Activated CD4-positive, alpha-beta T cell treated with anti-CD3 and anti-CD28 coated beads, Interleukin-2, amount 50 U/mL, for 1 hour (primary cell): ENCODE measurements at places on chromosomes 2 and 18.

DNA sequence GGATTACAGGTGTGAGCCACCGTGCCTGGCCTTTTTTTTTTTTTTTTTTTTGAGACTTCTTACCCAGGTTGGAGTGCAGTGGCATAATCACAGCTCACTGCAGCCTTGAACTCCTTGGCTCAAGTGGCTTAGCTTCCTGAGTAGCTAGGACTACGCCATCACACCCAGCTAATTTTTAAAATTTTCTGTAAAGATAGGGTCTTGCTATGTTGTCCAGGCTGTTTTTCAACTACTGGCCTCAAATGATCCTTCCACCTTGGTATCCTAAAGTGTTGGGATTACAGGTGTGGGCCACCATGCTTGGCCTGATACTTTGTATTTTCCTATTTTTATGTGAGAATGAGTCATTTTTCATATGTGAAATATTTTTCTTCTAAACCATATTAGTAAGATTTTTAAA is 13.7 kb downstream of the ELP2 start:
- no peak for DNase-seq

DNA sequence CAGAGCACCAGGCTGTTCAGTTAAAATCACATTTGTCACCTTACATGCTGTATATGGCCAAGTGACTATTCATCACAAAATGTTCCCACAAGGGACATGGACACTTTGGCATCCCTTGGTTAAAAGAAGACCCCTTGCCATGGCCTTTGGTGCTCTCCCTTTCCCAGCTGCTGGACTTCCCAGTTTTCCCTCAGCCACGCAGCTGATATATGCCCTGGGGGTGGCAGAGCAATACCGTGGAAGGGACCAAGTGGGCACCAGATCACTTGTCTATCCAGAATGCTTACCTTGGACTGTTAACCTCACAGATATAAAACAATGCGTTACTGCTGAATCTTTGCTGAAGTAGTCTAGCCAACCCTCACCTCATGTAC is 35.3 kb downstream of the PAIP2B start:
- DNase-seq = no peak

DNA sequence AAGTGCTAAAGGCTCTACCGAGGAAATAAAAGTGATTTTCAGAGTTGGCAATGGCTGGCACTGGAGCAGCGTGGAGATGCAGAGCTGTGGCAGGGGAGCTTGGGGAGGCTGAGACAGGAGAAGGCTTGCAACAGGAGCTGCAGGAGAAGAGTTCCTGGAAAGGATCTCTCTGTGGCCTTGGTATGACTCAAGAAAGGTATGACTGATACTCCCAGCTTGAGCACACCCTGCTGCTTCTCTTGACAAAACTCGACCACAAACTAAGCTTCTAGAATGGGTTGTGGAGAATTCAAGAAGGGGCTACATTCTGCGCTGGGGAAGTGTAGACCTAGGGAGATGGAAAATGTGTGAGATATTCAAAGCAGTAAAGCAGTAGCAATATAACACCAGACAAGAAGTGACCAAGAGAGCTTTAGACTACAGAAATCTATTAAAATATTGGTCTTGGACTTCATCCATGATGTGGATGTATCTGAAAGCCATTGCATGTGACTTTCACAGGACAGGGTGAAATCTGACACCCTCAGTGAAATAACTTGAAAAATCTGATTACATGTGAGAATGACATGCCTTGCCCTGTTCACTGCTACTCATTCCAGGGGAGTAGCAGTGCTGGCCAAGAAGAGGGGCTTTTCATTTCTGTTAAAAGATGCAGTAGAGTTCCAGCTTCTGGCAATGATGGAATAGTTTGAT is 41.5 kb downstream of the SUCLG1 start:
- no peak for DNase-seq

DNA sequence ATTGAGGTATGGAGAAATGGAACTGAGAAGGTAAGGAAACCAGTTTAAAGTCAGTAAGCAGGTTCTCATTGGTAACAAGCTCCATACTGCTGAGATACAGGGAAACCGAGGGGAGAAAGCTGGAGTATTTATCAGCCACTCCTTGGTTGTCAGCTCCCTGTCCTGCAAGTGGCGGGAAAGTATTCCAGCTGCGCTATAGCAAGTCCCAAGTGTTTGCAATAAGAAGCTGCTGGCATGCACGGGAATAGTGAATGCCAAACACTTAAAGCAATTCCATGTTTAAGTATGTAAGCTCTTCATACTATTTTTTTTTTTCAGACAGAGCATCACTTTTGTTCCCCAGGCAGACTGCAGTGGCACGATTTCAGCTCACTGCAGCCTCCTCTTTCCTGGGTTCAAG is 1601.1 kb downstream of the SUCLG1 start:
- no peak for DNase-seq

DNA sequence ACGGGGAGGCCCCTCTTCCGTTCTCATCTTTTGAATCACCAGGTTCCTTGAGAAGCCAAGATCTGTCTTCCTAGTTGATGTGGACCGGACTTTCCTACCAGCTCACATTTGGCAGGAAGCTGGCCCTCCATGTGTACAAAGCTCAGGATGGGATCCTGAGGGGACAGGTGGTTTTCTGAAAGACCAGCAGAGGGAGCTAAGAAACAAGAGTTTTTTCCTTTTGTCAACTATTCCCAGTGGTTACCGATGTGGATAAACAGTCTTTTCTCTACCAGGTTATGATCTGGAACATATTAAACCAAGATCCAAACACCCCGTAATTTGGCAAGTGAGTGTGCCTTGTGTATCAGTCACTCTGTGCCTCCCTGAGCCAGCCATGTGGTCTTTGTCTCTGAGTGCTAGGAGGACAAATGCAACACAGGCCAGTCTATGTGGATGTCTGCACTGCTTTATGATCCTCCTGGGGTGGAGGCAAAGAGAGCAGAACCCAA is 25.1 kb upstream of the ARHGAP25 start:
- no peak for DNase-seq

DNA sequence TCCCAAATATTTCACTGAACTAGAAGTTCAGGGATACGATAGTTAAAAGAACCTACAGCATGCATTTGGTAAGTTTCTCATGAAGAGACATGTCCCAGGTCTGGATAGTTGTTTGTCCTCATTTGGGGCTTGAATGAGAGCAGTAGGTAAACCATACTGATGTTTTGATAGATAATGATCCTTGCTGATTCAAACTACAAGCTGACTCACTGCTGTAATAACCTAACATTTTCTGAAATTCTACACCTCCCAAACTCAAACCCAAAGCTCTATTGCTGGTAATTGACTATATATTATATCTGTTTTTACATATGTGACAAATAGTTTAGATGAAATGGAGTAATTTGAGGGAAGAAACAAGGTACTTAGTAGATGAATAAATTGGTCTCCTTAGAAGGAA is 154.1 kb upstream of the BOD1L2 start:
- no peak for DNase-seq

- DNase-seq = no peak
Observed at GRCh38 chr18:57029761-57030160, 117.1 kb upstream of the BOD1L2 start.

DNA sequence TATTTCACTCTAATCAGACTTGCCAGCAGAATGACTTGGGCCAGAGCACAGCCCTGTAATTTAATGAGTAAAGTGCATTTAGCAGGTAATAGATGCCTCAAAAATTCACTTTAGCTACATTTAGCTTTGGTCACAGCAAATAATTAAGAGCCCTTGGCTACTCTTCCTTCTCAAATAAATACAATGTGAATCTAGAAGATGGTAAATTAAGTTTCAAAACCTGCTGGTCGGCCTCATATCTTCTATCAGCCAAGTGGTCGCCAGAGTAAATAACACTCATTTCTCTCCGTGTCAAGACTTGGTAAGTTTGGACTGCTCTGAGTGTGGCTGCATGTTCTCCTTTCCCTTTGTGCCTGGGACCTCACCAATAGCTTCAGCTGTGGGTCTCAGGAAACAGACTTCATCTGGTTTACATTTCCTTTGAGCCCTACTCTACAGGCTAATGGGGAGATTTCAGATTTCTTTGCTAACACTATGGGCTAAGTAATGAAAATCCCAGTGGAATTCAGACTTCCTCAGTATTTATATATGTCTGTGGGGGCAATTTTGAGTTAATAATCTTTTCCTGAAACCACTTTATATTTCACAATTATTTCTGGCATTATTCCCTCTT is 375.8 kb downstream of the RBM43 start:
- no peak for DNase-seq

- no peak for DNase-seq
Observed at GRCh38 chr2:164620457-164620856, 825 bp downstream of the GRB14 start.

DNA sequence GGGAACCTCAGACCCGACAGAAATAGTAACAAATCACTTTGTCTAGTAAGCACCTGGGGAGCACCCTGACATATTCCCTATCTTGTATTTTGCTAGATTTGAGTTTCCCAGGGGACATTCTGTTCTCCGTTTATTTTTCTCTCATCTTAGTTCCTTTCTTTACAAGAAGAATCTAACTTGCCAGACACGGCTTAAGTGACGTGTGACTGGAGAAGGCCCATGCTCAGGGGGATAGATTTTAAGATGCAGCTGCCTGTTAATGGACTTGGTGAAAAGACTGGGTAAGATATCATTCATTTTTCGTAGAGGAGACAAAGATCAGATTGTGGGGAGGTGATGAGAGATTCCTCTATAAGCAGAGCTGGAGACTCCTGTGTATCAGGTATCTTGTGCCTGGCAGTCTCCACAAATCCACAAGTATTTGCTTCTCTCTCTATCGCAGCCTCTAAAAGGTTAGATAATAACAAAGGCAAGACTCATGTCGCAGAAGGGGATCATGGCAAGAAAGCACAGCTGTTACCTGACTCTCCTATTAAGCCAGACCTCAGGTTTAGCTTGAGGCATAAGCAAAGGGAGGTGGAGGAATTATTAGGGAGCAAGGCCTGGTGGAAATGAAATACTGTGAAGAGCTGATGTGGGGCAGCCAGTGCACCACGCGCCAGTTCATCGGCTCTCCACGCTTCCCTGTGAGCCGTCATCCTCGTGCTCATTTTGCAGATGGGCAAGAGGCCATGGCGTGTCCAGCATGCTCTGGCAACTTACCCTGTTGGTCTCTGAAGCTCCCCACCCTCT is 347.2 kb upstream of the TNP1 start:
- DNase-seq = no peak

- DNase-seq = no peak
Observed at GRCh38 chr2:46082531-46083485, 214.4 kb upstream of the EPAS1 start.

GRCh38 chr2:8253781-8254180 is 428.1 kb upstream of the ID2 start:
- no peak for DNase-seq

DNA sequence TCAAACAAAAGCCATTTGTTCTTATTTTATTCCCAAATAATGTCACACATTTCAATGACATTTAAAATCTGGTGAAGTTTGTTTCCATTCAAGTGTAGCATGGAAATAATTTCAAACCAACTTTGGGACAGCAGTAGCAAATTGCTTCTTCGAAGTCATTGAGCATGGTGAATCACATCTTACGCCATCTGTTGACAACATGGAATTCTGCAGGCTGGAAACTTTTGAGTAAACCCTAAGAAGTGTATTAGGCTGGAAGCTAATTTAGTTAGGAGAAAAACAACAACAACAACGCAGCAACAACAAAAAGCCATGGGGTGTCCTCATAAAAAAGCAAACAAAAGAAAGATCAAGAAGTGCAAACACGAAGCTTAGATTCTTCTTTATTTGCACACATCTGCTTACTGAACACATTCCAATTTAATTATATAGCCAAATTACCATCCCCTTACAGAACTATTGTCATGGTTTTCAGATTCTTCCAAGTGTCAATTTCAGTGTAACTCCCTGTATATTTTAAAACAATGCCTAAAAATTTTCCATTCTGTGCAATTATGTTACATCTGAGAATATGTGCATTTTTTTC is 659.0 kb upstream of the CDH7 start:
- DNase-seq = no peak
